AG09309 (cell line): ENCODE measurements at places on chromosomes 2 and 18.

DNA sequence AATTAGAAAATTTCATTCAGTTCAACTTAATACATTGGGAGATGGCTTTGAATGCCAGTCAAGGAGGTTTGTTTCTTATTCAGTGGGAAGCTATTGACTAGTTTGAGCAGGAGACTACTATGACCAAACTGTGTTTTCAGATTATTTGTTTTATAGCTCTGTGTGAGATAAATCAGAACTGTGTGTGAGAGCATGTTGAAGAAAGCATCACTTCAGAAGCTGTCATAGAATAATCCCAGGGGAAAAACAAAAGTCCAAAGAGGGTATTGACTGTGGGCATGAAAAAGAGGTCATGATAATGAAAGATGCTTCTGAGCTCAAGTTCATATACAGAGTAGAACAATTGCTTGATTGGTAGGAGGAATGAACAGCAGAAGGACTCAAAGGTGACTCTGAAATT lies 160.6 kb downstream of the MAP2 start:
- no peak for DNase-seq

DNA sequence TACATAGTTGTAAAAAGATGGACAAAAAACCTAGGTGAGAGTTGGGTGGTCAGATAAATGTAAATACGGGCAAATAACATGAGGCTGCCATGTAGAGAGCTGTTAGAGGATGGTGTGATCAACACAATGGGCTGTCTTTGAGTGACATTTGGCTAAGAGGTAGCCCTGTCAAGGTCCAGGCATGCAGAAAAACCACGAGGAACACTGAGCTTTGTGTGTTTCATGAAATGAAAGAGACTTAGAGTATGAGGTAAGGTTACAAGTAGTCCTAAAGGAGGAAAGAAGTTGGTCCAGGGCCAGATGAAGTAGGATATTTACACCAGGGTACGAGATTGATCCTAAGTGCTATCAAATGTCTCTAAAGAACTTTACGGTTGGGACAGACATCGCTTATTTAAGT lies 160.9 kb downstream of the RDH14 start:
- no peak for DNase-seq

GRCh38 chr2:68292108-68292710 lies 27.5 kb downstream of the CNRIP1 start:
- DNase-seq: no peak

DNA sequence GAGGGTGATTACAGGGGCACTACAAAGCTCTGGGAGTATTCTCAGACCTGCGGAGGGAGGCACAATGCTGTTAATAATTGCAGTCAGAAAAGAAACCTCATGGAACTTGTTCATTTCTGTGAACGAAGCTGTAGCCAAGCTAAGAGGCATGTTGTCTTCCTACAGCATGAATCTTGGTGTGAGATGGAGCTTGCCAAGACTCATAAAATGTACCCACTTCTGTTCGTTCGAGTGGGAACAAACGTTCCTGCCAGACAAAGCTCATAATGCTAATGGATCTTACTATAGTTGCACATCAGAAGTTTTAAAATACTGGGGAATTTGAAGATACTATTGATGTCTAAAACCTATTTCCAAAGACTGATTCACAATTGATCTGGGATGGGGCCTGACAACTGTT lies 489.1 kb downstream of the ZEB2 start:
- no peak for DNase-seq

GRCh38 chr2:7030810-7031209 lies 113.6 kb downstream of the RNF144A start:
- no peak for DNase-seq
